Kidney epithelial cell (primary cell): ENCODE measurements at places on chromosomes 6 and 20. TPM values are rescaled to one million over a fixed set of nuclear protein-coding genes. Genes with fewer than 3 reads are reported as not detected.

The KCNG1 gene
- 50.8 and 59.9 TPM in 2 replicates for total RNA-seq

The MEI4 gene
- total RNA-seq = 0.21 TPM in 1 of 2 replicates, not detected in the other

The AIF1 gene
- 0.33 TPM in 1 of 2 replicates, not detected in the other for total RNA-seq

The C6orf15 gene
- total RNA-seq = 0.62 and 0.79 TPM in 2 replicates

The CTSZ gene
- total RNA-seq = 109 and 121 TPM in 2 replicates

The TMEM217 gene
- total RNA-seq = 2.0 and 4.0 TPM in 2 replicates
